ENCODE measurements at places on chromosomes 12 and 14.

- DNase-seq: no peak
Measured at GRCh38 chr12:102374190-102374589, 106.2 kb downstream of the IGF1 start.

DNA sequence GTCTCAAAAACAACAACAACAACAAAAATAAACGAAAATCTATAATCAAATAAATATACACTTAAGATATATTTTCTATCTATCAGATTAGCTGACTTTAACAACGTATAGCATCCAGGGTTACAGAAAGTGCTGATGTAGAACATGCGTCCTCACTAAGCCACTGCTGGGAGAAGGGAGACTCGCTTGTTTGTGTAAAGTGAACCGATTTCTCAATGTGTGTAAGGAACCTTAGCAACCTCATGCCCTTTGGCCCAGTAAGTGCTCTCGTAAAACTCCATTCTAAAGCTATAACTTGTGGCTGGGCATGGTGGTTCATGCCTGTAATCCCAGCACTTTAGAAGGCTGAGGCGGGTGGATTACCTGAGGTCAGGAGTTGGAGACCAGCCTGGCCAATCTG, 23.8 kb downstream of the NFKBIA start:
- no peak for DNase-seq

DNA sequence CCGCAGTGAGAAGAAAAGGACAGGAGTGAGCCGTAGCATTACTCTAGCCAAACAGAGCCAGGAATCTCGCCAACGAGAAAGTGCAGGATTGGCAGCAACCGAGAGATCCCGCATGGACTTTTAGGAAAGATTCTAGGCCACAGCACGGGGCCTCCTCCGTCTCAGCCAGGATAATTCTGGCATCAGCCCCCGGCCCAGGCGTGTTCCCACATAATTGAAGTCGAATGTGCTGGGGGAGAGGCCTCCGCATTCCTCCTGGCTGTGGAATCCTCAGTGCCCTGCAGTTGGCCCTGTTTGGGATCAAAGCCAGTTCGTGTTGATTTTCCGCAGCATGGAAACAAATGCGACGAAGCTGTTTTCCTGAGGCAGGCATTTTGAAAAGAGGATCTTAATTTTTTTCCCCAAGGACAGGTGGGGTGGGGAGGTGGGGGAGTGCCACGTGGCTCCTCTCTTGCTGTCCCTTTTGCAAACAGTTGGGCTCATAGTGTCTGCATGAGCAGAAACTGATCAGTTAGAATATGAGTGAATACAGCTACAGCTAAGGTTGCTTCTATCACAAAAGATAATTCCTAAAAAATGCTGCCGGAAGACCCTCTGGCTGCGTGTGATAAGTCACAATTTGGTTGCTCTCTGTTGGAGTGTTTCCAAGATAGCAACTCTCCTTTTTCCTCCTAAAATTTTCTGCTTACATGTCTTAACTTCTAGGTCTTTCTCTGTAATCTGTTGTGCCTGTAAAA, 37.3 kb upstream of the ATXN2 start:
- no peak for DNase-seq

DNA sequence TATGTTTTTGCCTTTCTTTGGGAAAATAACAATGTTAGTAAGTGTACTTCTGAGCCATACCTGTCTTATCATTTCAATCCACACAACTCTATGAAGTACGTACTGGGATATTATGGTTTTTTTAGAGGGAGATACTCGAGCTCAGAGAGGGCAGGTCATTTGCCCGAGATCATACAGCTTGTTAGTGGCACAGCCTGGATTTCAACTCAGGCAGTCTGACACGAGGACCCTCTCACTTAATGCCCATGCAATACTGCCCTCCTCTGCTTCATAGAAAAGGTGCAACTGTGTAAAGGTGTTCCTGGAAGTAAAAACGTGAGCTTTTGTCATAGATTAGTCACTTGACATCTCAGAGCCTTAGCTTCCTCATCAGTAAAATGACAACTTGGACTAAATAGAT, 128.0 kb downstream of the NDUFA12 start:
- no peak for DNase-seq

GRCh38 chr12:123681605-123682004, 10.7 kb downstream of the TCTN2 start:
- DNase-seq: no peak

- no peak for DNase-seq
Measured at GRCh38 chr12:63362166-63362565, 211.2 kb upstream of the AVPR1A start.

DNA sequence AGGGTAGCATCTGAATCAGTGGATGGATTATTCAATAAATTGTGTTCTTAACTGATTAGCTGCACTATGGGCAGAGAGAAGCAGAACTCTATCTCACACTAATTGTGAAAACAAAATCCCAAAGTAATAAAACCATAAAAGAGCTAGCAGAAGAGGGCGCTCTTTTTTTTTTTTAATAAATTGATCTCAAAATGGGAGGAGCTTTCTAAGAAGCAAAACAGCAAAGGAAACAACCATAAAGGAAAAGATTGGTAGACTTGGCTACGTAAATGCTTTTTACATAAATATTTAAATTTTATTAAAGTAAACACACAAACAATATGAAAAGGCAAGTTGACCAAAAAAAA, 1.5 kb upstream of the TM7SF3 start:
- no peak for DNase-seq

DNA sequence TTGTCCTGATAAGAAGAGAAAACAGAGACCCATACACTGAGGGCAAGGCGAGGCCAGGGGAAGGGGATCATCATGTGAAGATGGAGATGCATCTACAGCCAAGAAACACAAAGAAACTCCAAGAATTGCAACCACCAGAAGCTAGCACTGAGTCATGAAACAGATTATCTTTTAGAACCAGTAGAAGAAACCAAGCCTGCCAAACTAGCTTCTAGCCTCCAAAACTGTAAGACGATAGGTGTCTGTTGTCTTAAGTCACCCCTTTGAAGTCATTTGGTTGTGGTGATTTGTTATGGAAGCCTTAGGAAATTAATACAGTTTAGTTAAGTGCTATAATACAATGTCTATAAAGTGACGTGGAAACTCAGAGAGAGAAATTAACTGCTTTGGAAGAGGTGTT, 15.4 kb downstream of the KCNC2 start:
- no peak for DNase-seq

GRCh38 chr12:50581226-50582184, 76.7 kb downstream of the DIP2B start:
- no peak for DNase-seq

GRCh38 chr12:26467351-26467750, 272.0 kb downstream of the SSPN start:
- DNase-seq: no peak

GRCh38 chr12:84877340-84877739, 35.3 kb downstream of the SLC6A15 start:
- DNase-seq: no peak

GRCh38 chr12:30519535-30519934, 176.1 kb downstream of the IPO8 start:
- DNase-seq: no peak

GRCh38 chr12:75360920-75361319, 26.4 kb downstream of the GLIPR1L1 start:
- no peak for DNase-seq

GRCh38 chr12:31023271-31023724, 50.4 kb upstream of the DDX11 start:
- no peak for DNase-seq

DNA sequence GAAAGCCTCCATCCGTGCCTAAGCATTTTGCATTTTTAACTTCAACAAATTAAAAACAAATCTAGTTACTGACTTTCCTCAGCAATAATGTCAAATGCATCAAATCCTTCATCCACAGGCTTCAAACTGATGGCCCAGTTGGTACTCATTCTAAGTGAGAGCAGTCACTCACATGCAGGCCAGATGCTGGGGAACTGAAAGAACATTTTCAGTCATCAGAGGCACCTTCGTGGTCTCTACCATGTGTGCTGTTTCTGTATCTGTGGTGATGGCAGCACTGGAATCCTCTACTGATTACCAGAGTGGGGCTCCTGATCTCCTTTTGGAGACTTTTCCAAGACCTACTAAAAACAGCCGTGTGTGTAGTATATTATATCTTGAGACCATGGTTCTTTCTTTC, 145.2 kb downstream of the PRIMA1 start:
- no peak for DNase-seq

All from stimulated activated CD4-positive, alpha-beta T cell treated with anti-CD3 and anti-CD28 coated beads, TNF-alpha, amount 100 ng/mL, for 24 hours (primary cell).